ENCODE measurements at places on chromosomes 7 and 10.

DNA sequence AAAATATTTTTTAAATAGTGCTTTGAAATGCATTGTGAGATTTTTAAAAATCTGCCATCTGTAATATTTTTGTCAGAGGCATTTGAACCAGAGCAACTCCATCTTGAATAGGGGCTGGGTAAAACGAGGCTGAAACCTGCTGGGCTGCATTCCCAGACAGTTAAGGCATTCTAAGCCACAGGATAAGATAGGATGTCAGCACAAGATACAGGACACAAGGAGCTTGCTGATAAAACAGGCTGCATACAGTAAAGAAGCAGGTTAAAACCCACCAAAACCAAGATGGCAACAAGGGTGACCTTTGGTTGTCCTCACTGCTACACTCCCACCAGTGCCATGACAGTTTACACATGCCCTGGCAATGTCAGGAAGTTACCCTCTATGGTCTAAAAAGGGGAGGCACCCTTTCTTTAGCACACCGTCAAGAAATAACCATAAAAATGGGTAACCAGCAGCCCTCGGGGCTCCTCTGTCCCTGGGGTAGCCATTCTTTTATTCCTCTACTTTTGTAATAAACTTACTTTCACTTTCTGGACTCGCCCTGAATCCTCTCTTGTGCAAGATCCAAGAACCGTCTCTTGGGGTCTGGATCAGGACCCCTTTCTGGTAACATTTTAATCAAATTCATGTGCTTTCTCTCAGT, 273.7 kb downstream of the SEMA3D start:
- DNase-seq, result no peak

GRCh38 chr10:37640301-37640700, 217.1 kb downstream of the ZNF248 start:
- no peak for DNase-seq

DNA sequence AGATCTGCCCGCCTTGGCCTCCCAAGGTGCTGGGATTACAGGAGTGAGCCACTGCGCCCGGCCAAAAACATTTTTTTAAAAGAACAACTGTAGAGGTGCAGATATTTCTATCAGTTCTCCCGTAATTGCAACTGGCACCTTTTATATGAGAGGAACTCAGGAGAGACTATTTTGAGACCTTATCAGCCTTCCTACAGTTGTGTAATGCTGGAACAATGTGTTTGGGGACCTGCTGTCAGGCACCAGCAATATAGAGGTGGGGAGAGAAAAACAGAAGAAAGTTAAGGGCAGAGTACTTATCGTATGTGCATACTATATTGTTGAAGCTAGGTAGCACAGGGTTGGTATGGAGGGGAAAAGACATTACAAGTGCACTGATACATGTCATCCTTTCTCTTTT, 343.8 kb upstream of the ANKRD30A start:
- DNase-seq, result no peak

DNA sequence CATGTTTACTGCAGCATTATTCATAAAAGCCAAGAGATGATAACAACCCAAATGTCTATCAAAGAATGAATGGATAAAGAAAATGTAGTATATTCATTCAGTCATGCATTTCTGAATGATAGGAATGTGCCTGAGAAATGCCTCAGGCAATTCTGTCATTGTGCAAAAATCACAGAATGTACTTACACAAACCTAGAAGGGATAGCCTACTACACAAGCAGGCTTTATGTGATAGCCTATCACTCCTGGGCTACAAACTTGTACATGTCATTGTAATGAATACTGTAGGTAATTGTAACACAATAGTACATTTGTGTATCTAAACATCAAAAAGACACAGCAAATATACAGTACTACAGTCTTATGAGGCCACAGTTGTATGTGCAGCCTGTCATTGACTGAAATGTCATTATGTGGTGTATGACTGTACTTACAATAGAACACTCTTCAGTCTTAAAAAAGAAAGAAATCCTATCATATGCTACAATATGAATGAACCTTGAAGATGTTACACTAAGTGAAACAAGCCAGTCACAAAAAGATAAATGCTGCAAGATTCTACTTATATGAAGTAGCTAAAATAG, 141.8 kb upstream of the GPR22 start:
- DNase-seq, result no peak

GRCh38 chr7:57772126-57772924, 322.3 kb downstream of the ZNF716 start:
- DNase-seq, result no peak

DNA sequence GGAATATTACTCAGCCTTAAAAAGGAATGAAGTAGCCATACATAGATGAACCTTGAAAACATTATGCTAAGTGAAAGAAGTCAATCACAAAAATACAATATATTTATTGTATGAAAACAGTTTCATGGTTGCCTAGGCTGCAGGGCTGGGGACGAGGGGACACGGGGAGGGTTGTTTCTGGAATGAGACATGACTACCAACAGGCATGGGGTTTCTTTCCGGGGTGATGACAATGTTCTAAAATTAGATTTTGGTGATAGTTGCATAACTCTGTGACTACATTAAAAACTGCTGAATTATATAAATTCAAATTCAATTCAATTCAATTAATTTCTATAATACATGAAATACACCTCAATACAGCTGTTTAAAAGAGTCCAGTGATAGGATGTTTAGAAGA, 88.0 kb downstream of the ARHGAP22 start:
- no peak for DNase-seq

- no peak for DNase-seq
Measured at GRCh38 chr7:118312966-118313365, 88.5 kb downstream of the ANKRD7 start.

- no peak for DNase-seq
Measured at GRCh38 chr7:18975276-18975675, 142.2 kb downstream of the TWIST1 start.

DNA sequence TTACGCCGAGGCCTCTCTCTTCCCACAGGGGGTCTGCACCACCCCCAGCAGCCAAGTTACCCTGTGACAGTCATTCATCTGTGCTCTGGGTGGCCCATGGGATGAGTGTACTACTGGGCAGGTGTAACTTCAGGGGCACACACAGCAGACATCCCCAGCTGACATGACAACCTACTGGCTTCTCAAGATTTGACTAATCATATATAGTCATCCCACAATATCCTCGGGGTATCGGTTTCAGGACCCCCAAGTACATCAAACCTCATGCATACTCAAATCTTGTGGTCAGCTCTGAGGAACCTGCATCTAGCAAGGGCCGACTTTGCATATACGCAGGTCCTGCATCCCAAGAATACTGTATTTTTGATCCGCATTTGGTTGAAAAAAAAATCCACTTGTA, 336.9 kb upstream of the C7orf33 start:
- DNase-seq, result no peak

GRCh38 chr7:69747144-69747543, 148.9 kb downstream of the AUTS2 start:
- no peak for DNase-seq

GRCh38 chr10:119466076-119466475, 76.4 kb downstream of the RGS10 start:
- DNase-seq, result no peak

- no peak for DNase-seq
Measured at GRCh38 chr10:5509236-5509635, 9.9 kb upstream of the CALML5 start.

GRCh38 chr7:95596198-95597063, at the start of gene PDK4:
TSS of gene PDK4 (minus strand) at chr7:95596516. CDS start at chr7:95596293, 223 bp downstream.
- no peak for DNase-seq

DNA sequence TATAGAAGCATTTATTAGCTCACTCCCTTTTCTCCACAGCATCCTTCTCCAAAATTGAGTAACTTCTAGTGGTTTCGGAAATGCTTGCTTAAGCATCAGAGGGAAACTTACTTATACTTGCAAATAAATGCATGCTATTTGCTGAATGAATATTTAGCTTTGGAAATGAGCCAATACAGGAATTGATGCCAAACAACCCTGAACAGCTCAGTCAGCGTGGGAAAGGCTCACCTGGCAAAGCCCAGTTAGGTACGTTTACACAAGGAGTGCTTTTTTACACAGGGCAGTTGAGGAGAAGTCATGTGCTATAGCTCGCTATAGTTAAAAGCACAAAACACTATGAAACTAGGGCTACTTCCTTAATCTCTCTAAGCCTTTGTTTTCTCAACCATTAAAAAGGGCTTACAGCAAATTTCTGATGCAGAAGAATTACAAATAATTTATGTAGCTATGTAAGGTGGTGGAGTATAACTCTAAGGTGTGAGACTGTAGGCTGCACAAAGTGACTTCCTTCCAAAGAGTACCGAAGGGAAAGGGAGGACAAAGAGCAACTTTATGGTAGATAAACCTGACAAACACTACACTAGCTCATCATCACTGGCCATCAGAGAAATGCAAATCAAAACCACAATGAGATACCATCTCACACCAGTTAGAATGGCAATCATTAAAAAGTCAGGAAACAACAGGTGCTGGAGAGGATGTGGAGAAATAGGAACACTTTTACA, 498.2 kb downstream of the PHTF2 start:
- DNase-seq, result no peak

- no peak for DNase-seq
Measured at GRCh38 chr10:61486251-61486650, 33.1 kb upstream of the TMEM26 start.

- DNase-seq, result no peak
Measured at GRCh38 chr10:72502581-72502980, 123.3 kb downstream of the MICU1 start.

GRCh38 chr7:124033095-124033806, 384 bp upstream of the TMEM229A start:
- no peak for DNase-seq

All from skeletal muscle cell (primary cell).